Stomach (tissue), 19 donors: ENCODE measurements at places on chromosomes 6 and 20.

GRCh38 chr6:56869346-56869745, 85.6 kb upstream of the BEND6 start:
- DNase-seq = no peak

DNA sequence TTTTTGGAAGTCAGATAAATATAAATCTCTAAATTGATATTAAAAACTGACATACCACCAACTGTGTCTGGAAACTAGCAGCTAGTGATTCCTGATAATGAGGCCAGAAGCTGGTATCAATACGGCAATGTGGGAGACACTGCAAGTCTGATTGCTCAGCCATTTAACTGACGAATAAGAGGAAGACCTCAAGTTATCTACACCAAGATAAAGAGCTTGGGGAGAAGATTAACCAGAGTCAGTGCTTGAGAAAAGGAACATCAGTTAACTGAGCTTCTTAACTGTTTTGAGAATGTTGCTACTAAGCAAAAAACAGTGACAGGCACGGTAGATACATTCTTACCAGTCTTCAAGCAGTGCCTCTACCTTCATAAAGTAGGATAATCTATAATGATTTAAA, 140.4 kb upstream of the TENT5A start:
- DNase-seq = no peak

GRCh38 chr6:131107151-131107550, 28.1 kb upstream of the AKAP7 start:
- DNase-seq = peak; percentile 35

DNA sequence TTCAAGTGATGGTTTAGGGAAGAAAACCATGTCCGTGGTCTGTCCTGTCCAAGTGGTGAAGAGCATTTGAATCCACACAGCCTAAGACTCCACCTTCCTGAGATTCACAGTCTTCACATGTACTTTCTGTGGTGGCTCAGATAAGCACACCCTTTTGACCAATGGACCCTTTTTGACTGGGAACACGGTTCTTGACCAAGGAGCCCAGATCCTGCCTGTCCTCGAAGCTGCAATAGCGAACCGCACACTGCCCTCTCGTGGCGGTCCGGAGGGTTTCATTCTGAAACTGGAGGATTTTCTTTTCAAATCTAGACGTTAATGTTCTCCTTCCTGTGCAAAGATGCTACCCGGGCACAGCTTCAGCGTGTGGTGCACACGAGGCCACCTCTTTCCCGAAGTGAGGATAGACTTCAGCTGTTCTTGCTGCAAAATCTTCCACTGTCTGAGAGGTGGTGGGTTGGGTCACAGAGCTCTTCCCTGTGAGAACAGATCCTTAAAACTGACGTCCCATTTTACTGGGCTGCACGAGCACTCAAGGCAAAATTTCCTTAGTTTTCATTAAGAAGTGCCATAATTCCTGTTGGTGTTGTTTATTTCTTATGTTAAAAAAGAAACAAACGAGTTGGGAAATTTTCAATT, 90.5 kb downstream of the SYNJ2 start:
- peak; percentile 87 for DNase-seq

- DNase-seq = no peak
Measured at GRCh38 chr6:170163405-170164170, 127.3 kb downstream of the DLL1 start.

- no peak for DNase-seq
Measured at GRCh38 chr6:37187321-37188022, 17.5 kb downstream of the PIM1 start.

DNA sequence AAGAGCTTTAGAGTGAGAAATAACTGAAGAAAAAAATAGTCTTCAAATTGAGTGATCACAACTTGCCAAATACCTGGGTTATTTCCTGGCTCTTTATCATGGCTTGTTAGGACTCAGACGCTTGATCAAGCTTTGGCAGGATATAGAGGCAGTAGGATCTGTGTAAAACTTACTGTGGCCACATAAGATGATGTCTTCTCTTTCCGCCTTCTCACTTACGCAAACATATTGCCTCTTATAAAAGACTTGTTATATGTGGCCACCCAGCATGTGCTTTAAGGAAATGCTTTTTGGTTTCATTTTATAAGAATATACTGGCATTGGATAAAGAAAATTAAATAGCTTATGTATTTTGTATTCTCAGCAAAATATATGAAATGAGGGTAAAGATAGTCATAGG, 101.8 kb upstream of the AKIRIN2 start:
- no peak for DNase-seq

DNA sequence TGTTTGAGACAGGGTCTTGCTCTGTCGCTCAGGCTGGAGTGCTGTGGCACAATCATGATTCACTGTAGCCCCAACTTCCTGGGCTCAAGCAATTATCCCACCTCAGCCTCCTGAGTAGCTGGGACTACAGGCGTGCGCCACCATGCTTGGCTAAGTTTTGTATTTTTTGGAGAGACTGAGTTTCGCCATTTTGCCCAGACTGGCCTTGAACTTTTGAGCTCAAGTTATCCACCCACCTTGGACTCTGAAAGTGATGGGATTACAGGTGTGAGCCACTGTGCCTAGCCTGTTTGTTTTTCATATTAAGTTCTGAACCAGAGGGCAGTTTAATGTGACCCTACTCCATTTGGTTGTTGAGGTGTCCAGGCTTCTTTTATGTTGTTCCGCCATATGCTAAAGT, 194.8 kb downstream of the PLCB1 start:
- DNase-seq = no peak

DNA sequence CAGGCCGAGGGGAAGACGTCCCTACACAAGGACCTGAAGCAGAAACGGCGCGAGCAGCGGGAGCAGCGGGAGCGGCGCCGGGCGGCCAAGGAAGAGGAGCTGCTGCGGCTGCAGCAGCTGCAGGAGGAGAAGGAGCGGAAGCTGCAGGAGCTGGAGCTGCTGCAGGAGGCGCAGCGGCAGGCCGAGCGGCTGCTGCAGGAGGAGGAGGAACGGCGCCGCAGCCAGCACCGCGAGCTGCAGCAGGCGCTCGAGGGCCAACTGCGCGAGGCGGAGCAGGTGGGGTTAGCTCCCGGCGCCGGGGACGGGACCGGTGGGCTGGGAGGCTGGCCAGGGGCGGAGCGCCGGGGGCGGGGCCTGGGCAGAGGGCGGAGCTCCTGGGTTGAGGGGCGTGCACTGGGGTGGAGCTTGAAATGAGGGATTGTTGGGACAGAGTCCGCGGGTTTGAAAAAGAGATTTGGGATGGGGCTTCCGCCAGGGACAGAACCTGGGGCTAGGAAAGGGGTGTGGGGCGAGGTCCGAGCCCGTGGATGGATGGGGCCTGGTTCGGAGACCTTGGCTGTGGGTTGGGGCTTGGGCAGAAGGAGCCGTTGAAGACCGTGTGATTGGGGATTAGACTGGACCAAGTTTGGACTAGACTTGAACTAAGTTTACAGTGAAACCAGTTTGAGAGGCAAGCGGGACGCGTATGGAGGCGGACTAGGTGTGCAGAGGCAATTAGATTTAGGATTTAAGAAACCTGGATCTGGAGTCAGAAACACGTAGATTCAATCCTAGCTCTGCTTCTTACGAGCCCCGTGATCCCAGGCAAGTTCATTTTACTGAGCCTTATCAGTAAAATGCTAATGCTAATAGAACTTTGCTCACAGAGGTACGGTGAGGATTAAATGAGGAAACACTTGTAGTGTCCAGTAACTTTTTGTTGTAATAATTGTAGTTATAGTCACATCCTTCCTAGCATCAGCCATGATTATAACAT, 20.9 kb downstream of the DEF6 start:
- DNase-seq = peak; percentile 87

GRCh38 chr20:10468340-10468845, 33.3 kb downstream of the SLX4IP start:
- no peak for DNase-seq

- DNase-seq = no peak
Measured at GRCh38 chr6:52568320-52568719, 8.5 kb downstream of the TRAM2 start.
